Stimulated activated CD4-positive, alpha-beta T cell treated with anti-CD3 and anti-CD28 coated beads, Interleukin-4, amount 100 ng/mL, for 24 hours (primary cell): ENCODE measurements at places on chromosomes 1 and 21.
A peak's percentile ranks its signal among the peaks of the same experiment; 100 is the strongest.

- no peak for DNase-seq
These were observed 664.6 kb downstream of the NCAM2 start for GRCh38 chr21:21662776-21663175.

DNA sequence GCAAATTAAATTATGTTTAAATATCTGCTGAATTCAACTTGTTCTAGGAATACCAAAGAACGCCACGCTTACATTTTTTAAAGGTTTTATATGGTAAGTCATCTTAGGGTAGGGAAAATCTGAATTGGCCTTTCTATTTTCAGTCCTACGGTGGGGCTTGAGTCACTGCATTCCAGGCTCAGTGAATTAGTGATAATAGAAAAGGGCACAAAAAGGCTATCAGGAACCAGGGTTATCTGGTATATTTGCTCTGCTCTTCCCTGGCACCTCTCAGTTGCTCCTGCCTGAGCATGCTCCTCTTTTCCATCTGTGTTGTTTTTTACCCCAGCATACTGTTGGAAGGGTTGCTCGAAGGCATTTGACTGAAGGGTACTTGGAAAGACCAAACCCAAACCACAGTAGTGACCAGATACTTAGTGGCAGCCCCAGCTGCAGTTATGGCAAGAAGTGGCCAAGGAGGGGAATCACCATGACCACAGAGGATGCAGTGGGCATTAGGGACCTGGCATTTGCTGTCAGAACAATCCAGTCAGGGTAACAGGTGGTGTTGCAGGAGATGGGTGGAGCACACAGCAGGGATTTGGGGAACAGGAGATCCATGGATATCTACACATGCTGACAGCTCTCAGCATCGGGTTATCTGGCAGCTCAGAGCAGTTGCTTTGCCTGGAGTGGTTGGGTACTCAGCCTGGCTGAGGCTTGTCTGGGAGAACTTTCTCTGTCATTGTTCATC is 2.3 kb downstream of the OVAAL start:
- no peak for DNase-seq

DNA sequence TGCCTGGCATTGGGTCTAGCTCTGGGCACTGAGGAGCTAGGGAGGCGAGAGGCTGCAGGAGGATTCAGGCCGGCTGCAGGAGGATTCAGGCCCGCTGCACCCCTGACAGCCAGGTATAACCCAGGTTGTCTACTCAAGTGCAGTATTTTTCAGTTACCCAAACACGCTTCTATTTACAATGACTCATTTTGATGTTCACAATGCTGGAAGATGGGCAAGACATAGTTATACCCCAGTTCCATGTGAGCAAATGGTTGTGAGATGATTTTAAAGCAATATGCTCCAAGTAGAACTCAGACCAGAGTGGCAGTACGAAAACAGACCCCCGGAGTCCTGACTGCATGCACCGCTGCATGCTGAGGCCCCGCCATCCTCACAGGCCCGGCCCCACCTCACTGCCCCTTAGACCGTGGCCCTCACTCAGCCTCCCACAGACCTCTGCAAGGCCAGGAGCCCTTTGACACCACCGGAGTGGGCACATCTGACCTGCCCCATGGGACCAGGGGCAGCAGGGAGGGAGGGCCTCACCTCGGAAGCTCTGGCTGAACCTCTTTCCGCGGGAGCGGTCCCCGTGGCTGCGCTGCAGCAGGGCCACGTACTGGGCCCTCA is 553 bp downstream of the LEFTY1 start:
- no peak for DNase-seq

DNA sequence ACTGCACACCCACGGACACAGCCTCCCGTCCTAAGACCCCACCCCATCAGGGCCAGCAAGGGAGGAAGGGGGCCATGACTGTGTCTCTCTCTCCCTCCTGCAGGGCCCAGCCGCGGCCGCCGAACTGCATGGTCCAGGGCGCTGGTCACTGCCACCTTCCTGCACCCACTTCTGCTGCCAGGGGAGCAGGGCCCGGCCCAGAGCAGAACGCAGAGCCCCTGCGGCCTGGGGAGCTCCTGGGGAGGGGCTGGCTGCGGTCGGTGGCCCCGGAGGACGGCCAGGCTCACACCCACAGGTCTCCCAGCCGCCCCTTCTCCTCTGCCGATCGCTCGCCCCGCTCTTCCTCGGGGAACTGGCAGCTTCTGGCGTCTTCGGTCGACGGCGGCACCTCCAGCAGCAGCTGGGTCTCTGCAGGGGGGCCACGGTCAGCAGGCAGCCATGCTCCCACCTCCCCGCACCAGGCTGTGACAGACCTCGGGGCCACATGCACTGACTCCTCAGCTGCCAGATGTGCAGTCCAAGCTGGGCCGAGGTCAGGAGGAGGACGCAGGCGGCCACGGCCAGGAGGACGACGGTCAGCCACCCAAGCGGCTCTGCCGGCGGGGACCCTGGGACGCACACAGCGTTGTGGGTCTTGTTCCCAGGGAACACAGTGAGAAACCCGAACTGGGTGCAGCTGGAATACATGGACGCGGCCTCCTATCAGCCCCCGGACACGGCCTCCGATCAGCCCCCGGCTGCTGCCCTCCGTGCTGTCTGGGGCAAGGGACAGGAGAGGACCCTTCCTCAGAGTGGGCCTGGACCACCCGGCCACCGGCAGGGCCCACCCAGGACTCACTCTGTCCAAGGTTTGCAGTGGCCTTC is 2.6 kb downstream of the TNFRSF18 start:
- no peak for DNase-seq

DNA sequence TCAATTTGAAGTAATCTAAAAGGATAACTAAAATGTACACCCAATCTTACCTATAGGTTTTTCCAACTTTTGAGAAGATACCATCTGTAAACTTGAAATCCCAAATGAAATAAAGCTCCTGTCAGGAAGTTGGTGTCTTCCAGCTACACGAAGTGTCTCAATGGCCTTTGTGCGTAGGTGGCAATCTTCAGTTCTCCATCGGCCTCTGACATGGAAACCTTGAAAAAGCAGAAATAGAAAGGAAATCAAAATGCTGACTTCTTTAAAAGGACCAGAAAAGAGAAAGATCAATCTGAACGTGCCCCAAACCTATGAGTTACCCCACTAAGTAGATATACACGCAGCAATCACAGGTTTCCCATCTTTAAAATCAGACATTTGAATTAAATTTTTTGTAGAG is 10.0 kb downstream of the MKNK1 start:
- DNase-seq, result no peak

DNA sequence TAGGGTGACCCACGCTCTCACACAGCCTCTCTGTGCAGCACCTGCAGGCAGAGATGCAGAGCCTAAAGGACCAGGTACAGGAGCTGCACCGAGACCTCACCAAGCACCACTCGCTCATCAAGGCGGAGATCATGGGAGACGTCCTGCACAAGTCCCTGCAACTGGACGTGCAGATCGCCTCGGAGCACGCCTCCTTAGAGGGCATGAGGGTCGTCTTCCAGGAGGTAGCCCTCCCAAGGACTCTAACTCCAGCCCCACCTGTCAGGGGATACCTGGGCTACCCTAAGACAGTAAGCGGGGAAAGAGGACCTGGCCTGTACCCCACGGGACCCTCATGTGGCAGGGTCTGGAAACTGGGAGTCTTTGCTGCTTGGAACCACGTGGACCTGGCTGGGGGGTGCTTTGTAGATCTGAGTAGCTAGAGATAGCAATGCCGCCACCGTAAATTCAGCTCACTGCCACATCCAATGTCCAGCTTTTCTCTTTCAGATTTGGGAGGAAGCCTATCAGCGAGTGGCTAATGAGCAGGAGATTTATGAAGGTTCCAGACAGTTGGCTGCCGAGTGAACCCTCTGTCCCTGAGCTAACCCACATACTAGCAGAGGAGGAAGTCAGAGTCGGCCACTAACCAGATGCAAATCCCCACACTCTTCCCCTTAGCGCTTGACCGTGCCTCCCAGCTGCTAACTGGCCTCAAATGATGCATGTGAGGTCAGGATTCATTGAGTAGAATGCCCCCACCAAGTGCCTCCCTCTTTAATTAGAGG is 6.5 kb downstream of the RNF207 start:
- no peak for DNase-seq

DNA sequence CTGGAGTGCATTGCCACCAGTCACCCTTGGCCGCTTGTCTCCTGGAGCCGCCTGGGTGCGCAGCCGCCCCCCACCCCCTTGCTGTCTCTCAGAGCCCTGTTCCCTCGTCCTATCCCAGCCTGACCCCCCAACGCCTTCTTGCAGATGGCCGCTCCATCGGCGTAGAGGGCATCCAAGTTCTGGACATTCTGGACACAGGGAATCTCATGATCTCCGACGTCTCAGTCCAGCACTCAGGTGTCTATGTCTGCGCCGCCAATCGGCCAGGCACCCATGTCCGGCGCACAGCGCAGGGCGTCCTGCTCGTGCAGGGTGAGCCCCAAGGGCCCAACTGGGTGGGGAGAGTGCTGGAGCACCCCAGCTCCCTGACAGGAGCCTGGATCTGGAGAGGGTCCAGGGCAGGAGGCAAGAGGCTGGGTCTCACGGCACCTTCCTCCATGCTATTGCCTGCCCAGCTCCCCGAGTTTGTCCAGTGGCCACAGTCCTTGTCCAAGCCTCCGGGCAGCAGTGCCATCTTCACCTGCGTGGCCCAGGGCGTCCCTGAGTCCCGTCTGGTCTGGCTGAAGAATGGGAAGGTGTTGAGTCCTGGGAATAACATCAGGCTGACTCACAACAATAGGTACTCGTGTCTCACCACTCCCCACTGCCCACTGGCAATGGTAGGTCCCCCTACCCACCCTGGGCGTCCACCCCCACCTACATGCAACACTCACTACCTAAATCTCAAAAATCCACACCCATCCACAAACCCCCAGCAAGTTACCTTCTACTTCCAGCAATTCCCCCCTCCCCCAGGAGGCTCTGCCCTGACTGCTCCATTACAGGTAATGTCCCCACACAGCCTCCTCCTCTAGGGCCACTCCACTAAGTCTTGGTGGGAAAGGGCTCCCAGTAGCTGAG is 24.6 kb downstream of the SLC27A3 start:
- DNase-seq, result no peak

DNA sequence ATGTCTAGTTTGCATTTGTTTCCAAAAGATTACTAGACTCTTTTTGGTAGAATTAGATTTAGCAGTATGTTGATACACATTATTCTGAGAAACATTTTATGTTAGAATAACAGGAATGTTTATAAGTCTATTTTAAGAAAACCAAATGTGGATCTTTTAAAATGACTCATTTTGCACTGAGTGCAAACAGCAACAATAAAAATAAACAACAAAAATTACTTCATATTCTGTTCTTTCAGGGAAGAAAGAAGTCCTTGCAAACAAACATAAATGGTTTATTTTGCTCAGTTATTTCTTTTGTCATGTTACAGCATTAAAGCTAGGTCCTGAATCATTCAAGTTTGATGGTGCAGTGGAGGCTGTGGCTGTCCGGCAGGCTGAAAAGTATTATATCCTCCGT is 106.8 kb upstream of the TENT5C start:
- DNase-seq, result no peak

DNA sequence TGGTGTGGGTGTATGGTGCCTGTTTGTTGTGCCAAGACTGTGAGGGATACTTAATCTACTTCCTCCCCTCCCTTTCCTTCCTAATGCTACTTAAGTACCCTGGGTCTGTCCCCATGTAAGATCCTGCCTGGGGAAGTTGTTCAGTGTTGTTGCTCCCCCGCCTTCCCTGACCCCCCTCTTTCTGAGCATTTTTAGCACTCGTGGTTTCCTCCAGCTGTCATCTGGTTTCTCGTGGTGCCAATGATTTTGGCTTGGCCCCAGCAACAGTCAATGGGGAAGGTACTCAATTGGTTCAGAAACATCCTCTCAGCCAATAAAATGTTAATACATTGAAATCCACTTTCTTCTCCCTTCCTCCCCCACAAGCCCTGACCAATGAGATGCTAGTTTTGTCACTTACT is 8.0 kb upstream of the B4GALT3 start:
- DNase-seq, result peak; percentile 75

GRCh38 chr1:169904834-169905233 is 11.1 kb upstream of the SCYL3 start:
- DNase-seq, result no peak

DNA sequence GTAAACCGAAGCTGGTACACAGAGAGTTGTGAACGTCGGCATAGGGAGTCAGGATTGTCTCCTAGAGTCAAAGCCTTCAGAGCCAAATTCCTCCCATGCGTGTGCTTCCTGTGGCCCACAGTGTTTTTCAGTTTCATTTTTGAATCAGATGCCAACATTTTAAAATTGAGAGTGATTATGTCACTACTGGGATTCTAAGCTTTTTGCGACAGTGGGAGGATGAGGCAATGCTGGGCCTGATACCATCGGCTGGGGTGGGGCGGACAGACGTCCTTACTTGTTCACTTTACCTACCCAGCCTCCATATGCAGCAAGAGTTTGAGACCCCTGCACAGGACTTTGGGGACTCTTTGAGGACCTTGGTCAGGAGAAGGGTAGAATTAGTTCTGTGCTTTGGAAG is 1.3 kb upstream of the KLHDC7A start:
- no peak for DNase-seq

DNA sequence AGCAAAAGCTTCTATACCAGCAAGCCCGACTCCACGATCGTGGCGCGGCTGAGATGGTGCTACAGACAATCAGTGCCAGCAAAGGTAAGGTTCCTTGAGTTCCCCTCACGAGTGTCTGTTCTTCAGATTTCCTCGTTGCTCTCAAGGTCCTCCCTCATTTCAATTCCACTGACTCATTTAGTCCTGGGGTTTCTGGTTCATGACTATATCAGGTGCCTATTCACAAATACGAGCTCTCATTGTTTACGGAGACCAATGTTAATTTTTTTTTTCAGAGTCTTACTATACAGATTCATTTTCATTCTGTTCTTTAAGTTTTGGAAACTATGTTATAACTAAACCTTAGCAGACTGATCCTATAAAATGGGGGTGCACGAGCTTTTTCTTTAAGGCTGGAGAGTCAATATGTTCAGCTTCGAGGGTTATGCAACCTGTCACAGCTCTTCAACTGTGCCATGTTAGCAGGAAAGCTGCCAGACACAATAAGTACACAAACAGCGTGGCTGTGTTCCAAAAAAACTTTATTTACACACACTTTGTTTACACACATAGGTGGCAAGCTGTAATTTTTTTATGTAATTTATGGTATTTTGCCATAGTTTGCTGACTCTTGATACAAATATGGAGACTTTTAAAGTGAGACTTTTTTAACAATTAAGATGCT is 134.3 kb downstream of the ZP4 start:
- DNase-seq, result no peak
